Uterus (tissue), 4 donors: ENCODE measurements at places on chromosomes 6 and 20.
A peak's percentile ranks its signal among the peaks of the same experiment; 100 is the strongest.

GRCh38 chr6:31585491-31585890 is 586 bp upstream of the LST1 start:
- no peak overlapping the region for H3K27ac ChIP-seq
- DNase-seq, result no peak
- no peak overlapping the region for H3K4me3 ChIP-seq
- no peaks in the 10 kb centered on the region for H3K4me1 ChIP-seq
- H3K27me3 ChIP-seq, result no peaks in the 10 kb centered on the region

- no peaks in the 10 kb centered on the region for H3K4me1 ChIP-seq
- no peak overlapping the region for H3K27ac ChIP-seq
- H3K36me3 ChIP-seq, result no peaks in the 10 kb centered on the region
- H3K4me3 ChIP-seq, result no peak overlapping the region
- H3K27me3 ChIP-seq, result no peaks in the 10 kb centered on the region
- no peak for DNase-seq
Measured at GRCh38 chr6:68139130-68139529, 496.0 kb upstream of the ADGRB3 start.

- no peak overlapping the region for H3K27ac ChIP-seq
- H3K4me3 ChIP-seq, result no peak overlapping the region
- no peak for DNase-seq
- H3K4me1 ChIP-seq, result no peaks in the 10 kb centered on the region
- H3K27me3 ChIP-seq, result no peaks in the 10 kb centered on the region
Measured at GRCh38 chr6:107641071-107641470, 151.2 kb downstream of the SOBP start.

DNA sequence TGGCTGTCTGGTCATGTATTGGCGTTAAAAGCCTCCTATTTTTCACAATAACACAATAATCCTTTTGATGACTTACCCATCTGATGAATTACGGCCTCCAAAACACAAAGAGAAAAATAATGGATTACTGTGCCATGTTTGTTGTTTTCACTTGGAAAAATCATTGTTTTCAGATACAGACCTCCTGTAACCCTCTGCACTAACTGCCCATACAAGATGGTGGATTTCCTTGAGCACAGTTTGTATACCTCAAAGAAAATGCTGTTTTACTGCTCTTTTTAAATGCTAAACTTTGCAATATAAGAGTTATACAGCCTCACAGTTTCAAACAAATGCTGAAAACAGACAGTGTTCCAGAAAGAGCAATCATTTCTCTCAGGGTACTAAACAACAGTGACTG is 61.0 kb downstream of the SMLR1 start:
- DNase-seq, result no peak
- H3K4me3 ChIP-seq, result no peak overlapping the region
- no peaks in the 10 kb centered on the region for H3K27me3 ChIP-seq
- no peak overlapping the region for H3K27ac ChIP-seq
- H3K36me3 ChIP-seq, result no peaks in the 10 kb centered on the region

- no peak overlapping the region for H3K27ac ChIP-seq
- no peaks in the 10 kb centered on the region for H3K36me3 ChIP-seq
- H3K27me3 ChIP-seq, result no peaks in the 10 kb centered on the region
- no peaks in the 10 kb centered on the region for H3K4me1 ChIP-seq
- DNase-seq, result no peak
Measured at GRCh38 chr6:17542243-17542642, 57.9 kb upstream of the FAM8A1 start.

DNA sequence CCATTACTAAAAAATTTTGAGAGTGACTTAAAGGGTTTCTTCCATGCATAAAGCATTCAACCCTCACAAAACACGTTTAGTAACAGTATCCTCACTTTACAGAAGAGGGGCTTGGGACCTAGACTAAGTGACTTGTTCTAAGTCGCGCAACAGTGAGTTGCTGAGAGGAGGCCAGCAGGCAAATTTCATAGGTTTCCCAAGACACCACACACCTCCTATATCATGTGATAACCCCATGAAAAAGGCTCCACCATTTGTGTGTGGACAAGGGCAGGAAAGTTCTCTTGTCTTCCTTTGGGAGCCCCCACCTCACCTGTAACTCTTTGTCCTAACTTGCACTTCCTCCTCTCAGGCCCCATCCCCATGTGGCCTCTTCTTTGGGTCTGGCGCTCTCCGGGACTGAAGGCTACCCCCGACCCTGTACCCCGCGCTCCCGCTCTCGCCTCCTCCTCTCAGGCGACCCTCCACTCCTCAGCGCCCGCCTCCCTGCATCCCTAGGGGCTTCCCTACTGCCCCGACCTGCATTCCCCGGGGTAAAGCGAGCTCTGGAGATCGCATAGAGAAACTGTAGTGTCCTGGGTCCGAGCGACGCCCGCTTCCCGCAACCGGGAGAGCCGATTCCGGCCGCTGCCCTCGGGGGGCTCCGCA is 392 bp downstream of the PSMB8 start:
- peak overlapping the region; percentile 96 for H3K27ac ChIP-seq

DNA sequence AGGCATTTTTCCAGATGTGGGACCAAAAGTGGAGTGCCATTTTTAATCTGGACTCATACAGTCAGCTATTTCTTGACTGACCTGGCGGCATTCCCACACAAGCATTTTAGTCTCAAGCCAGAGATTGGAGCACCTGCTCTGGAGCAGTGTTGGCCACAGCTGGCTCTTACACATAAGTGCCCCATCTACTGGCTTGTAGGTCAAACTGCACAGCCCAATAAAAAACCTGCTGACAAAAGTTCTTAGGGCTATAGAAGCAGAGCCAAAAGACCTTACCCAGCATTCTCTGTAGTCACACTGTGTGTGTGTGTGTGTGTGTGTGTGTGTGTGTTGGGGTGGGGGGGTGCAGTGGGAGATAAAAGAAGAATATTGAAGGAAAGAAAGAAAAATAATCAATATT is 38.6 kb upstream of the SENP6 start:
- no peaks in the 10 kb centered on the region for H3K4me1 ChIP-seq
- no peaks in the 10 kb centered on the region for H3K36me3 ChIP-seq
- H3K4me3 ChIP-seq, result no peak overlapping the region
- DNase-seq, result no peak

DNA sequence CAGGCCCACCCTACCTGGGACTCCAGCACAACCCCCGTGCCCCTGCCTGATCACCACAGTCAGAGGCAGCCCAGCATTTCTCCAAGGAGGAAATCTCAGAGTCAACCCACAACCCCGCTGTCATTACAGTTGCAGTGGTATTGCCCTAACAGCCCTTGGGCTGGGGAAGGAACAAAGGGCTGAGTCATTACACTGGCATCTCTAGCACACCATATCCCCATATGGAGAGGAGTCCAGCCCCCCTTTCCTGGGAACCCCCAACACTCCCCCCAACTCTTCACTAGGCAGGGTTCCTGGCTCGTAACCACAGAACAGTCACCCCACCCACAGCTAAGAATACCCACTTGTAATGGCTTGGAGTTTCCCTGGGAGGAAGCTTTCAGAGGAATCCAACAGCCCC is 149.4 kb upstream of the OGFRL1 start:
- no peak overlapping the region for H3K4me3 ChIP-seq
- no peaks in the 10 kb centered on the region for H3K27me3 ChIP-seq
- DNase-seq, result no peak
- no peaks in the 10 kb centered on the region for H3K36me3 ChIP-seq

GRCh38 chr6:131868836-131869235 is 61.0 kb downstream of the ENPP1 start:
- no peak overlapping the region for H3K27ac ChIP-seq
- no peaks in the 10 kb centered on the region for H3K27me3 ChIP-seq
- no peaks in the 10 kb centered on the region for H3K36me3 ChIP-seq
- no peak overlapping the region for H3K4me3 ChIP-seq
- no peak for DNase-seq
- no peaks in the 10 kb centered on the region for H3K4me1 ChIP-seq

DNA sequence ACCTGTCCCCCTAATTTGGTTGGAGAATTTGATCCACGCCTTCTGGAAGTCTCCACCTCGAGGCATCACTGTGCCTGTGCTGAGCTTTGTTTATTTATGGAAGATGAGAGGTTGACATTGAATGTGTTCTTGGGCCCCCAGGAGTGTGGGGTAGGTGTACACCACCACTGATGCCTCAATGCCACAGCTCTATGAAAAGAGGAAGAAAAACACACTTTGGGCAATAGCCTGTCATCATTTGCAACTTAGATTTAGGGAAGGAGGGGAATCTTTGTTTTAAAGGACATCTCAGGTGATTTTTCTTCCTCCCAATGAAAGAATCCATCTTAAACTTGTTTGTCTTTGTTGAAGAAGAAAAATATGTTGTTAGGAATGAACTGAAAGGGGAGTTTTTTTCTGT is 42.6 kb downstream of the TBC1D7 start:
- H3K4me1 ChIP-seq, result no peaks in the 10 kb centered on the region
- H3K27ac ChIP-seq, result no peak overlapping the region
- H3K36me3 ChIP-seq, result no peaks in the 10 kb centered on the region
- H3K27me3 ChIP-seq, result no peaks in the 10 kb centered on the region

DNA sequence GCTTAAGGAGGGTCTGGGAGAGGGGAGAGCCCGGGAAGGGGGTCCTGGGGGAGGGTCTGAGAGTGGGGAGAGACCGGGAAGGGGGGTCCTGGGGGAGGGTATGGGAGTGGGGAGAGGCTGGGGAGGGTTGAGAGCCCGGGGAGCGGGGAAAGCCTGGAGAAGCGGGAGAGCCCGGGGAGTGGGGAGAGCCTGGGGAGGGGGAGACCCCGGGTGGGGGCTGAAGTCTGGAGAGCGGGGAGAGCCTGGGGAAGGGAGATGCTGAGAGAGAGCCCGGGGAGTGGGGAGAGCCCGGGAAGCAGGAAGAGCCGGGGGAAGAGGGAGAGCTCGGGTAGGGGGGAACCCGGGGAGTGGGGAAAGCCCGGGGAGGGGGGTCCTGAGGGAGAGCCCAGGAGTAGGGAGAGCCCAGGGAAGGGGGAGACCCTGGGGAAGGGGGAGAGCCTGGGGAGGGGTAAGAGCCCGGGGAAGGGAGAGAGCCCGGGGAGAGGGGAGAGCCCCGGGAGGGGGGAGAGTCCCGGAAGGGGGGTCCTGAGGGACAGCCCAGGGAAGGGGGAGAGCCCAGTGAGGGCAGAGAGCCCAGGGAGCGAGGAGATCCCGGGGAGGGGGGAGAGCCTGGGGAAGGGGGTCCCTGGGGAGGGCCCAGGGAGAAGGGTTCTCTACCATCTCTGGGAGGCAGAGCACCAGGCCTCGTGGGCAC is 148.5 kb downstream of the SYNDIG1 start:
- H3K27me3 ChIP-seq, result no peaks in the 10 kb centered on the region
- no peak overlapping the region for H3K27ac ChIP-seq
- no peaks in the 10 kb centered on the region for H3K4me1 ChIP-seq
- H3K4me3 ChIP-seq, result no peak overlapping the region

DNA sequence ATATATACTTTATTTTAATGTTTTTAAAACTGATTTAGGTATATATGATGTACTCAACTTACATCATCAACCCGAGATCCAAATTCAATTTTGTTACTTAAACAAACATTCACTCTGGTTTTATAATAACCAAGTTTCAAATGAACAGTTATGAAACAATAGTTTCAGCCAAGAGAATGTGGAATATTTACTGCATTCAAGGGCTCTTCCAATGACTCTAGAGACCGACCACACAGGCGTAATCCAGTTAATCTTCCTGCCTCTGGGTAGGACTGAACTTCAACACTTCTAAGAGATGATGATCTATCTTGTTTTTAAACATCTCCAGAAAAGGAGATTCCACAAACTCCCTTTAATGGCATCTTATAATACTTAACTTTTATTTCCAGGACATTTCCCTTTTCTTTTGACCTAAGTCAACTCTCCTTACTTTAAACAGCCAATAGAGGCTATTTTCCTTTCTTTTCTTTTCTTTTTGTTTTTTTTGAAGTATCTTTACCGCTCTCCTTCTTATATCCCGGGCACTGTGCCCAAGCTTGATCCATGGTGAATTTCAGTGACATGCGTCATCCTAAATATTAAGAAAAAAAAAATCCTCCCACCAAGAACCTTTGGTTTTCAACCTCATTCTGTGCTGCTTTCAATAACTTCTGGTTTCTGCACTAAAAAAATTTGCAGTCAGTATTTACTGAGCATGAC is 110.1 kb downstream of the KIF13A start:
- no peaks in the 10 kb centered on the region for H3K36me3 ChIP-seq
- no peak overlapping the region for H3K4me3 ChIP-seq

GRCh38 chr20:21117521-21117920 is 8.4 kb upstream of the KIZ start:
- no peak overlapping the region for H3K27ac ChIP-seq
- H3K36me3 ChIP-seq, result no peaks in the 10 kb centered on the region
- no peak for DNase-seq
- no peak overlapping the region for H3K4me3 ChIP-seq
- H3K4me1 ChIP-seq, result no peaks in the 10 kb centered on the region

GRCh38 chr20:16243470-16243869 is 329.8 kb downstream of the KIF16B start:
- H3K4me3 ChIP-seq, result no peak overlapping the region

GRCh38 chr20:43985121-43985520 is 70.5 kb downstream of the TOX2 start:
- H3K4me3 ChIP-seq, result no peak overlapping the region
- H3K36me3 ChIP-seq, result no peaks in the 10 kb centered on the region
- DNase-seq, result no peak
- no peaks in the 10 kb centered on the region for H3K27me3 ChIP-seq

- H3K4me3 ChIP-seq, result no peak overlapping the region
- H3K27me3 ChIP-seq, result no peaks in the 10 kb centered on the region
- H3K4me1 ChIP-seq, result no peaks in the 10 kb centered on the region
- no peak for DNase-seq
Measured at GRCh38 chr6:15602154-15602553, 60.7 kb downstream of the DTNBP1 start.

DNA sequence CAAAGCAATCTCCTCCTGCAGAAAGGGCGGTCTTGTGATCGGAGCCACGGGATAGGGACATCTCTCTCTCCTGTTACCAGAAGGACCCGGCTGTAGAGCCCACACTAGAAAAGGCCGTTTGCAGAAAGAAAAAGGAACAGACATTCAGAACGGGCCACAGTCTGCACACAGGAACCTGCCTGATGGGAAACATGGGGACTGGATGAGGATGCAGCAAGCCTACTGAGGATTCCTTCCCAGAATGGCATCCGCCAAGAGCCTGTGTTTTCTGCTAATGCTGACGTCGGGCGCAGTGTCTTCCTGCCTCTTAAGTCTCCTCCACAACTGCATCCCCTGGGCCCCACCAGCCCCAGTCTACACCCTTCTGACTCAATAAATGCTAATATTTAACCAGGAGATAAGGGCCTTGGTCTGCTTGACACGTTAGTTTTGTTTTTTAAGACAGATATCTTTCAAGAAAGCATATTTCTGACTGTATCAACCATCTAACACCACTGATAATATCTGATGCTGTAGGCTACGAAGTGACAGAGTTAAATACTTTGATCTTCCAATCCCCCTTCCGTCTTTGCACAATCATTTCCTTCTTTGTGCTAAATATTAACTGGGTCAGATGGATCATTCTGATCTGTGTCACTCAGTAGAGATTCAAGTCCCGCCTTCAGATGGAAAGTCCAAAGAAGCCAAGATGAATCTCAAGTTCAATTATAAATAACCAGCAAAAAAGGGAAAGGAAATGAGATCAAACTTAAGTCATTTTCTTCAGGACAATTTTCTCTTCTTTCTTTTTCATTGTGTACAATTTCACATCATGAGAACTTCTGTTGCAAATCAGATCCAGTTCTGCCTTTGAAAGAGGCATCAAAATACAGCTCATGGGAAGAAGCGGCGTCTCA is 20.7 kb downstream of the FAM50B start:
- no peak overlapping the region for H3K27ac ChIP-seq
- no peak overlapping the region for H3K4me3 ChIP-seq
- DNase-seq, result no peak
- H3K36me3 ChIP-seq, result no peaks in the 10 kb centered on the region
- no peaks in the 10 kb centered on the region for H3K27me3 ChIP-seq
- H3K4me1 ChIP-seq, result no peaks in the 10 kb centered on the region

GRCh38 chr6:7901056-7901455 is 9.5 kb downstream of the TXNDC5 start:
- H3K36me3 ChIP-seq, result no peaks in the 10 kb centered on the region
- no peaks in the 10 kb centered on the region for H3K27me3 ChIP-seq
- no peak overlapping the region for H3K4me3 ChIP-seq
- no peaks in the 10 kb centered on the region for H3K4me1 ChIP-seq
